Activated gamma-delta T cell (primary cell): ENCODE measurements at places on chromosomes 2 and 18.
A peak's percentile ranks its signal among the peaks of the same experiment; 100 is the strongest.

DNA sequence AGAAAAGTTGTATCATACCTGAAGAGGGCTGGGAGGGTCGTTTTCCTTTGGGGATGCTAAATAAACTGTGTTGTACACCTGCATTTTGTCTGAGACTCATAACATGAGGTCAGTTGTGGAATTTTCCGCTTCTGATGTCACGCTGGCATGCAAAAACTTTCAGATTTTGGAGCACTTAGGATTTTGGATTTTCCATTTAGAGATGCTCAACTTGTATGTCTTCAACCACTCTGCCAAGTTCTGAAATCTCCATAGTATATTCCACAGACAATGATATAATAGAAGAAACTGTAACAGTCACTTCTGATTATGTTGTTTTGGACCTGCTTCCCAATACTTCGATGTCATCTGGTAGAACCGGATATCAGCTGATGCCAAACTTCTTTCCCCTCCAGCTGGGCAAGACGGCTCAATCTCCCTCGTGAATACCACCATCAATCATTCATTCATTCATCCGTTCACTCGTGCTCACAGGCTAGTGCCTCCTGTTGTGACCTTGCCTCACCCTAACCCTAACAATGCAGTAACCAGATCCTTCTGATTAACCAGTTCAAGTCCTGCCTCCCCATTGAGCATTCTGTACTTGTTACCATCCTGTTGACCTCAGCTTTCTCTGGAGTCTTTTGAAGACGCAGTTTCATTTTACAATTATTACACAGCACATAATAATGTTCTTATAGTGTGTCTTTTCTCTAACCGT is 5.3 kb upstream of the PLEKHH2 start:
- no peak for DNase-seq

- DNase-seq, result no peak
These were observed 29.4 kb downstream of the PSD4 start for GRCh38 chr2:113203217-113203530.

GRCh38 chr18:76923485-76924085 is 101.2 kb downstream of the ZNF236 start:
- DNase-seq, result no peak

GRCh38 chr2:56960581-56960980 is 776.8 kb downstream of the CCDC85A start:
- DNase-seq, result no peak

DNA sequence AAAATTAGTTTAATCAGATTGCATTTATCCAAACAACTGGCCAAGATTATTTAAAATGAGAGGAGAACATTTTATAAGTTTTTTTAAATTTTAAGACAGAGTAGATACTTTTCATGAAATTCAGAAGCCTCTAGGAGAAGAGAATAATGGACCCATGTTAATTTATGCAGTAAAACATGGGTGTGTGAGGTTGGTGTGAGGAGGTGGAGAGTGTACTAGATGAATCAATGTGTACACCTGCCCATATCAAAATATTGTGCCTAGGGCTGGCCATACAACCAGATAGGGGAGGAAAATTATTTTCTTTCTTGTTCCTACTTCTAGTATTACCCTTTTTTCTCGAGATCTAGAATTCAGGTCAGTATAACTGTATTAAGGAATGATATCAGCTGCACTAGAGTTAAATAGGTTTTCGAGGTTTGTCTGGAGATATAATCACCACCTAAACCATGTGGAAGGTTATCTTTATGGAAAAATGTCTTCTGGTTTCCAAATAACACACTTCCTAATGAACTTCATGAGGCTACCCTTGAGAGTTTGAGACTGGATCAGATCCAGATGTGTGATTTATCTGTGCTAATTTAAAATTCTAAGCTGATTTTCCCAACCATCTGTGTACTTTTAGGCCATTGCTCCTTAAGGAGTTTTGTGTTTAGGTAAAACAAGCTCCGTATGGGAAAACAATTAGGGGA is 37.6 kb downstream of the TMEM178A start:
- DNase-seq, result no peak

DNA sequence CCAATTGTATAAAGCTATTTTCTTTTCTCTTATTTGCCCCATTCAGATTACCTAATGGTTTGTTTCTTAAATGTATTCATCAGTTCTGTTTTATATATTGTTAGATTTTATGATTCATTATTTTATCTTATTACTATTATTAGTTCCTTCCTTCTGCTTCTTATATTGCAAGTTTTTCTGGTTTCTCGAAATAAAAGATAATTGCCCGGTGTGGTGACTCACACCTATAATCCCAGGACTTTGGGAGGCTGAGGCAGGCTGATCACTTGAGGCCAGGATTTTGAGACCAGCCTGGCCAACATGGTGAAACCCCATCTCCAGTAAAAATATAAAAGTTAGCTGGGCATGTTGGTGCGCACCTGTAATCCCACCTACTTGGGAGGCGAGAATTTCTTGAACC is 37.8 kb downstream of the ANTXR1 start:
- no peak for DNase-seq

DNA sequence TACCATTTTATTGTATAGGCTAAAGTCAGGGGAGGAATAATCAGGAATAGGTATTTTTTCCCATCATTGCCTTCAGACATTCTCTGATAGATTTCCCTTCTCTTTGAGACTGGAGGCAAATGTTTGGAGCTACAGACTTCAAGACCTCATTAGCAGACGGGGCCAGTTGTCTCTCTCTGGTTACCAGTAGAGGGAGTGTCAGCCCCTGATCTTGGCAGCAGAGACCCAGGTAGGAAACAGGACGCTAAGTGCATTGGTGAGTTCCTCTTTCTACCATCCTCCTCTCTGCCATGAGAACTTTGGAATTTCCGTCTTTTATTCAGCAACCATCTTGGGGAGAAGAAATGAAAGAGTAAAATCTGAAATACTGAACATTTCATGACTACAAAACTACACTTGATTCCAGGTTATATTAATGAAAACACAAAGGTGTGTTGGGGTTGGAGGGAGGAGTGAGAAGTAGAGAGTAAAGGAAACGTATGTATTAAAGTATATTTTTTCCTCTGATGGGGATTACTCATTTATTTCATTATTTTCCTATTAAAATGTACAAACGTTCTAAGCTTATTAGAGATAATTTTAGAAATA is 186.2 kb upstream of the GCFC2 start:
- DNase-seq, result no peak

GRCh38 chr2:37357530-37357929 is 13.1 kb downstream of the QPCT start:
- DNase-seq, result no peak

GRCh38 chr18:11689669-11690565 is 853 bp downstream of the GNAL start:
- peak; percentile 11 for DNase-seq

GRCh38 chr2:24231461-24231881 is 56.6 kb downstream of the FAM228A start:
- DNase-seq, result no peak

GRCh38 chr2:10216677-10217488 is 85.8 kb upstream of the HPCAL1 start:
- no peak for DNase-seq

GRCh38 chr2:120876526-120877280 is 141.0 kb downstream of the GLI2 start:
- DNase-seq, result no peak

DNA sequence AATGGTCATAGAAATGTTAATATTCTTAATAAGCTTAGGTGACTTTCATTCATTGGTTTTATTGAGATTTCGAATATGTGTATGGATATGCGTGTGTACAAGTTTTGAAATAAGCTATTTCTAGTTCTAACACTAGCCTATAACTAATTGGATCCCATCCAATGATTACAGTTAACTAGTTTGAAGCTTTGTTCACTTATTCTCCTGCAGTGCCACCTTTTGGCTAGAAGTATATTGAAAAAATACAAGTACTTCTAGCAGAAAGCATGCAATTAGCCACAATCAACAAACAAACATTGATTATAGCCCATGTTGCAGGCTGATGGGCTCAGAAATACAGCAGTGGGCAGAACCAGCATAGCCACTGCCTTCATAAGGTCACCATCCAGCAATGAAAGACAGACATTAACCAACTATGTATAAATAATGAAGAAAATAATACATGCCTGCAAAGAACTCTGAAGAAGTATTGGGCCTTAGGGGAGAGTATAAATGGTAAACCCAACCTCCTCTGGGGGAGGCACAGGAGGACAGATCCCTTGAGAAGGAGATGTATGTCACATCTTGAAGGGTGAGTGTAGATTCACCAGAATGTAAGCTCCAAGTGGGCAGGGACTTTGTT is 5.1 kb upstream of the PIEZO2 start:
- no peak for DNase-seq

DNA sequence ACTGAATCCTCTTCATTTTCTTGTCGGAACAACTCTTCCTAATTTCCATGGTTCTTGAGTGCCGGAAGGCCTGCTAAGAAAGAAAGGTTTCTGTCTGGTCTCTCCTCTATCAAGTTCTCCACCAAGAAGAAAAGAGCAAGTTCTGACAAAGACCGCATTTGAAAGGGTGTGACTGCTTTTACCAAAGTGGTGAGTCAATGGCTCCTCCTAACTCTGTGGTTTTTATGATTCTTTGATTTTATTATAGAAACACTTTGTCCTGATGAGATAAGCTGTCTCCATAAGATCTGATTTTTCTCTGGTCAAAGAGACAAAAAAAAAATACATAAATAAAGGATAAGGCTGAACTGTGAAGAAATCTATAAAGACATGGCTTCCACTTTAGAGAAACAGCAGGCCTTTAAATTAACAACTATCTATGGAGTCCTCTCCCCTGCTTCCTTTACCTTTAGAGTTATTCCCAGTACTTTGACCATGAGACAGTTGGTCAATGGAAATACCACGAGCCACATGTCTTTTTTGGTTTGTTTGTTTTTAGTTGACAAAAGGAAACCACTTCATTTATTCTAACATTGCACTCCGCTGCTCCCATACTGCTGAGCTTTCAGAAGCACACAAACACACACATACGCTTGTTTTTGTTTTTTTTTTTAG is 67.7 kb downstream of the REL start:
- DNase-seq, result no peak

- DNase-seq, result no peak
These were observed 148.3 kb downstream of the HNMT start for GRCh38 chr2:138112536-138112935.

DNA sequence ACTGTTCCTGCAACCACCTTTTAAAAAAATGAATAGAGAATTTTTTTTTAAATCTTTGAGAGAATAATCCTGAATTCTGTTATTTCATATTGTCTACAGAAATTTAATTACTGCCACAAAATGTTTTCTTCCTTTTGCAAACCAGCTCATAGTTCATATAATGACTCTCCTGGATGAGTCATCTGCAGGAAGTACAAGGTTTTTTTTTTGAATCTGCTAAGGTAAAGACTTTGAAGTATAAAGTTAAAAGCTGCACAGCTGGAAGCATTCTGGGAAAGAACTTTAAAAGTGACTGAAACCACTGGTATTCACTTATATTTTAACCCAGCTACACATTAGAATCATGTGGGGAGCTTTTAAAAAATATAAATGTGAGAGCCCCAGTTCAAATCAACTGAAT is 25.4 kb downstream of the SESTD1 start:
- DNase-seq, result no peak

DNA sequence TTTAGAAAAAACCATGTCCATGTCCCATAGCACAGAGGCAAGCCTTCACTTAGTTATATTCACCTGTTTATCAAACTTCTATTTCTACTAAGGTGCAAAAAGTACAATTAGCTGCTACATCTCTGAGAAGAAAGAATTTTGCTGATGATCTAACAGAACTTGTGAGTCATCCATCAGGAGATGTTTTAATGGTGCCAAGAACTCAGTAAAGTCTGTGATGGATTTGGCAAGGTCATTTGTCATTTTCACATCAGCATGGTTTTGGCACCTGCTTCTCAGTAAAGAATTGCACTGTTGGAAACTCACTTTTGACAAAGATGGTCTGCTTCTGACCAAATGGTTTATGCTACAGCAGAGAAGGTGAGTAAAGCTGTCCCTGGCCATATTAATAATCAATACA is 195.7 kb upstream of the TMEFF2 start:
- DNase-seq, result no peak

DNA sequence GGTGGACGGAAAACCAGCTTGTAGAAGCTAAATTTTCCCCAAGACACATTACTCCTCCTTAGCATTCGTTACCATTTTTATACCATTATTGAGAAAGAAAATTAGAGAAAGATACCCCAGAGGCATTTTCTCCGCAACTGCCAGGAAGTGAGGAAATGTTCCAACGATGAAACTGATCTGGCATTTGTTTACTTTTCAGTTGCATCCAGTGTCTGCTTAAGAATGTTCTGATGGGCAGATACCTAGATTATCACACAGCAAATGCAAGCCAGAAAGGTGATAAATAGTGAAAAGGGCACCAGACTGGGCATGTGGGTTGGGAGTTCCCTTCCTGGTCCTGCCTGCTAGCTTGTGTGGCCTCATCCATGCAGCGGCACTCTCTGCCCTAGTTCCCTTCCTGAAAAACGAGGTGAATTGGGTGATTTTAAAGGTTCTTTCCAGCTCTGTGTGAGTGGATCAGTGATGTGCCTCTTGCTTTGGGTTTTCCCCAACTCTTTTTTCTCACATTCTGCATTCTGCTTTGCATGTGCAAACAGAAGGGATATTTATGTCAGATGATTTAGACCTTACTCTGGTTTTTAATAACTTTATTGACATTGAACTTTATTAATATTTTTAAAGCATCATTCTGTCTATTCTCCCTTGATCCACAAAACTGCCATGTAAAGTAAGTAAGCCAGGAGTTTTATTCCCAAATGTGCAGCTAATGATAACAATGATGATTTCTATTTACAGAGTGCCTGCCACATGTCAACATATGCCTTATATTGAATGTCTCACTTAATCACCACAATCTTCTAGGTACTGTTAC is 139.6 kb downstream of the INSIG2 start:
- DNase-seq, result no peak

DNA sequence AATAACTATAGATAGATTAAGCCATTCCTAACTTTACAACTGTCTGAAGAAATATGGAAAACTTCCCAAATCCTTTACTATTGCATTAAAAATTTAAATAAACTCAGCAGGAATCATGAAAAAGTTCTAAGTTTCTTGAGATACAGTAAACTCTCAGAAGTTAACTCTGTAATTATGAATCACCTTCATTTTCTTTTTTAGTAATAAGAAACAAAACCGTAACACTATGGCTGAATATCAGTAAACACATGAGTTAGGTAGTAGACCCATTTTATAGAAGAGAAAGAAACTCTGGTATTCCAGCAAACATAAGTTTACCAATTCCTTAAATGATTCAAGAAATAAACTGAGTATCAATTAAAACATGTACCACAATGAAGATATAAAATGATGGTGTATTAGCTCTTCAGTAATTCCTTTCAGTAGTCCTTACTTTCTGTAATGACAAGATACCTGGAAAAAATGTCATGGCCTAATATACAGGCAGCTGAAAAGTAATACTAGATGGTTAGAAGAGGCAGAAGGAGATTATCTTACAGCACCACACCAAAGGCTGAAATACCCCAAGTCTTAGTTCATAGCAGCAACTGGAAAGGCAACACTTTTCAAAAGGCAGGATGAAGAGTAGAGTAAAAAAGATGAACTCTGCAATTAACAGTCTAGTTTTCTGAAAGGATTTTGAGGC is 11.5 kb downstream of the TRIP12 start:
- no peak for DNase-seq

DNA sequence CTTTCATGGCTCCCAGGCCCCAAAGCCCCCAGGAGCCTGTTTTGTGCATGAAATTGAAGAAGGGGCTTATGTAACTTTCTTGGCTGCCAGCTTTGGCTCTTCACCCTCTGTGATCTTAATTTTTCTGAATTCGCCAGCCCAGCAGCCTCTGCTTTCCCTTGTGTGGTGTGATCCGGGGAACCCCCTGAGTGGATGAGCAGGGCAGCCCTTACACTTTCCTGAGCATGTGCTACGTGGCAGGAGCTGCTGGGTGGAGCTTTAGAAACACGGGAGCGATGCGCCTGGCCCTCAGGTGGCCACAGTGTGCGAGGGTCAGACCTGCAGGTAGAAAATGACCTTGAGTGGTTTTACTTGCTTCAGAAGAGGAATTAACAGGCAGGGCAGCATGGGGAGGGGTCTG is 76.4 kb upstream of the MCFD2 start:
- no peak for DNase-seq
